ENCODE measurements at places on chromosomes 6 and 20. TPM values are rescaled to one million over a fixed set of nuclear protein-coding genes. Genes with fewer than 3 reads are reported as not detected.

KCNS1 gene
- not detected for total RNA-seq

BPI gene
- total RNA-seq, result not detected

DNA sequence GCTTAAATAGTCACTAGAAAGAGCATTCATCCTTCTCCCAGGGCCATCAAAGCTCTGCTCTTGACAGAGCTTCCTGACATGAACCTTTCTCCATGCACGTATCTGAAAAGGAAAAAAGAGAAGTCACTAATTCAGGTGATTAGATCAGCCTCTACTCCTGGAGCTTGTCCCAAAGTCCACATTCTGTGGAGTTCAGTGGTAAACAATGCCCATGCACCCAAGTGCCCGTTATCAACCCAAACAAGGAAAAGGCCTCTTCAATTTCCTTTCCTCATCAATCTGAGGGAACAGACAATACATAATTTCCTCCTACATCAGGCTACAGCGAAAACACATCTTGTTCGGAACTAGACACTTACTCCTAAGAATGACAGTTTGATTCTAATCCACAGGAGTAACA, 129.2 kb upstream of the PCSK2 start:
- no peaks in the 10 kb centered on the region for H3K36me3 ChIP-seq
- H3K27ac ChIP-seq, result no peak overlapping the region
- no peaks in the 10 kb centered on the region for H3K27me3 ChIP-seq
- no peak for DNase-seq
- H3K4me3 ChIP-seq, result no peak overlapping the region
- no peaks in the 10 kb centered on the region for H3K4me1 ChIP-seq

- H3K27ac ChIP-seq, result no peak overlapping the region
- no peaks in the 10 kb centered on the region for H3K36me3 ChIP-seq
- H3K4me3 ChIP-seq, result no peak overlapping the region
- H3K27me3 ChIP-seq, result no peaks in the 10 kb centered on the region
Observed at GRCh38 chr6:125170376-125170775, 16.8 kb downstream of the TPD52L1 start.

DNA sequence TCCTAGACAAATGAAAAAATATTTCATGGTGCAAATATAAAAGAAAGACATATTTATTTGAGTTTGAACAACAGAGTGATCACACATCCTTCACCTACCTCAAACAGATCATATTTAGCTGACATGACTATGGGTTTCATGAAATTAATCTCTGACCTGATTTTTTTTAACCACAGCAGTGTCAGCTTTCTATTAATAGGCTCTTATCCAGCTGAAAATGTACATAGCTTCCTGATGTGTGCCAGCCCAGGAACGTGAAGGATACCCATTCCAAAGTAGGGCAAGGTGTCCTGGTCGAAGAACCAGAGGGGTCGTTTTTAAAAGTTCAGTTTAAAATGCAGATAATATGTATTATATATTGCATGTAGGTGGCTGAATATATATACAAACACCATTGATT, 19.8 kb downstream of the TRDN start:
- H3K27ac ChIP-seq, result no peak overlapping the region
- no peaks in the 10 kb centered on the region for H3K27me3 ChIP-seq
- DNase-seq, result no peak
- H3K4me1 ChIP-seq, result no peaks in the 10 kb centered on the region

GRCh38 chr20:10662661-10663458, 10.9 kb downstream of the JAG1 start:
- DNase-seq, result no peak
- no peaks in the 10 kb centered on the region for H3K4me1 ChIP-seq
- no peak overlapping the region for H3K27ac ChIP-seq
- no peak overlapping the region for H3K4me3 ChIP-seq

PPP1R18 gene
- 13.3 TPM for total RNA-seq

POU5F1 gene
- total RNA-seq, result 1.7 TPM

SMOC2 gene
- total RNA-seq, result 3.5 TPM

DNA sequence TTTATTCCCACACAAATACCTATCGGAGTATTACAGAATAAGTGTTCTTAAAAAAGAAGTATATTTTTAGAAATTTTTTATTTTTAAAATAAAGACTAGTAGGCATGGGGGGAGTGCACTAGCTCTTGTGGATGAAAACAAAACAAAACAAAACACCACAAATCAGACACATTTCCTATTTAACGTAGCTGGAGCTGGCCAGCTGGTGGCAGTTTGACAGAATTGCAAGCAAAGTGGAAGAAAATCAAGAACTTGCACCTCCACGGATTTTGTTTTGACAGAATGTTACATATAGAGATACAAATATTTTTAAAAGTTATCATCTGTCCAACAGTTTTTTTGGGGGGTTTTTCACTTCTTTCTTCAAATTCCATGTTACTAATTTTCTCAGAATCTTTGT, 63.6 kb upstream of the SNRPB2 start:
- no peak for DNase-seq
- H3K27me3 ChIP-seq, result no peaks in the 10 kb centered on the region
- H3K4me3 ChIP-seq, result no peak overlapping the region
- H3K27ac ChIP-seq, result no peak overlapping the region

DNA sequence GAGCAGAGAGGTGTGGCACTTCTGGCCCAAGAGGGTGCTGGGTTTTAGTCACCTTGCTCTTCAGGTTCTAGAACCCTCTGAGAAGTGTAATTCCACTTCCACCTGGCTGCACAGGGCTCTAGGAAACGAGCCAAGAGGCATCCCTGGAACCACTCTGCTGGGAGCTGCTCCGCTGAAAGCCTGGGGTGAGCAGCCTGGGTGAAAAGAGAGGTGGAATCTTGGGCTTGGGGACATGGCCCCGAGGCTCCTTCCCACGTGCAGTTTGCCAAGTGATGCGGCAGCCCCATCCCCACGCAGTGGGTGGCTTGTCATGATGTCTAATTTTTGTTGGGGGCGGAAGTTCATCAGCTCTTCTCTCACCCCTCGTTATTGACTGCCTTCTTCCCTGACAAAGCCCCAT, 32.8 kb downstream of the PPP1R16B start:
- H3K4me1 ChIP-seq, result no peaks in the 10 kb centered on the region
- no peak for DNase-seq
- H3K27ac ChIP-seq, result no peak overlapping the region
- H3K4me3 ChIP-seq, result no peak overlapping the region

- no peak for DNase-seq
- H3K27ac ChIP-seq, result no peak overlapping the region
- H3K27me3 ChIP-seq, result no peaks in the 10 kb centered on the region
- no peak overlapping the region for H3K4me3 ChIP-seq
- H3K4me1 ChIP-seq, result no peaks in the 10 kb centered on the region
- H3K36me3 ChIP-seq, result no peaks in the 10 kb centered on the region
Observed at GRCh38 chr6:5876076-5876475, 130.6 kb downstream of the NRN1 start.

OXT gene
- 6.3 TPM for total RNA-seq

DNA sequence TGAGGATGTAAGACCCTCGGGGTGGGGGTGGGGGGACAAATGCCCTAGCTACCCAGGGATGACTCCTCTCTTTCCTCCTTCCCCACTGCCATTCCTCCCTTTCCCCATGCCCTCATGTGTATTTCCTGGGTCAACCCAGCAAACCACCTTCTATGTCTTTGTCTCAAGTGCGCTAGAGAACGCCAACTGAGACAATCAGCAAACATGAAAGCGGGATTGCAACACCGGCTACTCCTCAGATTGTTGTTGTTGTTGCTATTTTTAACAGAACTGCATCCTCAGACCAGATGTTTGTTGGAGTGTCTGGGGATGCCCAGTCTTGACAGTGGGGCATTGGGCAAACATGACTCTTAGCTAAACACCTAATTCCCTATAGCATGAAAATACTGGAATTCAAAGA, 39.3 kb upstream of the HIVEP1 start:
- DNase-seq, result no peak
- H3K36me3 ChIP-seq, result no peaks in the 10 kb centered on the region
- H3K27me3 ChIP-seq, result no peaks in the 10 kb centered on the region

GRCh38 chr6:86848986-86849385, 88.3 kb upstream of the HTR1E start:
- H3K27me3 ChIP-seq, result no peaks in the 10 kb centered on the region
- no peak overlapping the region for H3K4me3 ChIP-seq
- DNase-seq, result no peak
- H3K27ac ChIP-seq, result no peak overlapping the region

- H3K36me3 ChIP-seq, result no peaks in the 10 kb centered on the region
- H3K4me3 ChIP-seq, result no peak overlapping the region
- H3K4me1 ChIP-seq, result no peaks in the 10 kb centered on the region
- DNase-seq, result no peak
Observed at GRCh38 chr6:6760002-6760401, 171.5 kb downstream of the LY86 start.

DNA sequence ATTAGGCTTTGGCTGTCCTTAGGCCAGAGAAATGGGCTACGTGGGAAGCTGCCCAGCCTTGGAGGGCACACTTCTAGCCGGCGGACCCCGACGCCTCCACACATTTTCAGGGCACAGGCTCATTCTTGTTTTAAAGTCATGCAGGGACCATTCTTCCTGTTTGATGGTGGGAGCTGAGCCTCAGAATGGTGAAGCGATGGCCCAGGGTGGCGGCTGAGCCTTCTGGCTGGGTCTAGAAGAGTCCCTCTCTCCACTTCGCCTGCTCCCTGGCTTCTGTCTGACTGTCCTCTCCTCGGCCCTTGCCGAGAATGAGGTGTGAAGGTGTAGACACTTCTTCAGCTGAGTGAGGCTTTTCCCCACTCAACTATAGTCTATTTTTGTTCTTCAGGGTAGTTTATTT, 114.4 kb downstream of the SULF2 start:
- no peak overlapping the region for H3K27ac ChIP-seq
- H3K4me1 ChIP-seq, result no peaks in the 10 kb centered on the region
- DNase-seq, result no peak
- no peaks in the 10 kb centered on the region for H3K27me3 ChIP-seq
- no peak overlapping the region for H3K4me3 ChIP-seq

DNA sequence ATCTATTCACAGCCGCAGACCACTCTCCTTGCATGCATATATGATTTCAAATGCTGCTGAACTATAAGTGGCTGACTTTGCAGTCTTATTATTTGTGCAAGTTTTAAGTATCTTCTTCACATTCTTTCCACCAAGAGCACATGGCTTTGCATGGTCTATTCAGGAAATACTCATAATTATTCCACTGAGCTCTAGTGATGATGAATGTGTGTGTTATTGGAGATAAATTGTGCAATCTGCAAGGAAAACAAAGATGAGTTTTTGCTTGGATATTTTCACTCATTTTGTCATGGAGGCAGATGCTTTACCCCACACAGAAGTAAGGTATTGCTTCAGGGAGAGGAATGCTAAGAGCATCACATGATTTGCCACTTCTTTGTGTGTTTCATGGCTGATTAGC, 764.6 kb downstream of the TBC1D32 start:
- no peak for DNase-seq
- H3K27ac ChIP-seq, result no peak overlapping the region
- no peaks in the 10 kb centered on the region for H3K36me3 ChIP-seq
- no peaks in the 10 kb centered on the region for H3K4me1 ChIP-seq
- H3K4me3 ChIP-seq, result no peak overlapping the region

DNA sequence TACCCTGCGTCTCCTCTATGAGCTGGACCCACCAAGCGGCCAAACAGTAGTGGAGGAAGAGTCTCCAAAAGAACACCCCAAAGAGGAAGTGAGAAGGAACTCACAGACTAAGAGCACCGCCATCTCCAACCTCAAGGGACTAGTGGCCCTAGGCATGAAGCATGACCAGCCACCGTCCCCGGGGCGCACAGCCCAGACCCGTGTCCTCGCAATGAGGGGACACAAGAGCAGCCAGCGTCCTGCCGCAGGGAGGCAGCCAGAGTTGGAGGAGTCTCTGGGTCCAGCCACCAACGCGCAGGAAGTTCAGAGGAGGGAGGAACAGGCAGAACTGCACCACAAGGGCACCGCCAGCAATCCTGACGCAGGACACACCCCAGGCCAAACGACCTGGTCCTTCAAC, 72.6 kb downstream of the TAF4 start:
- no peaks in the 10 kb centered on the region for H3K4me1 ChIP-seq
- no peak overlapping the region for H3K4me3 ChIP-seq

DNA sequence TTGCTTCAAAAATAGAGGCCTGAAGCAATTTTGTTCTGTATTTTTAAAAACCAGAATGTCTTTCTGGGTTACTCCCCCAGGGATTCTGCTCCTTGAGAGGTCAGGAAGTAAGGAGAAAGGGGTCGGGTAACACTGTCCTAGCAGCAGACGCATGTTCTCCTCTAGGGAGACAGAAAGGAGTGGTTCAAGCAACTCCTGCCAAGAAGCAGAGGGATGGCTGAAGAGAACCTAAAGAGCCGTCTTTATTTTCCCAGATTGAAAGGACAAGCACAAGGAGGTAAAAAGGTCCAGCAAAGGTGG, 58.0 kb upstream of the SLC4A11 start:
- H3K36me3 ChIP-seq, result peaks cover 3% of the 10 kb centered on the region
- no peak overlapping the region for H3K4me3 ChIP-seq

GRCh38 chr6:95923518-95923917, 92.3 kb upstream of the FUT9 start:
- H3K27ac ChIP-seq, result no peak overlapping the region
- no peaks in the 10 kb centered on the region for H3K27me3 ChIP-seq
- H3K4me1 ChIP-seq, result no peaks in the 10 kb centered on the region
- H3K4me3 ChIP-seq, result no peak overlapping the region
- H3K36me3 ChIP-seq, result no peaks in the 10 kb centered on the region
- no peak for DNase-seq

DNA sequence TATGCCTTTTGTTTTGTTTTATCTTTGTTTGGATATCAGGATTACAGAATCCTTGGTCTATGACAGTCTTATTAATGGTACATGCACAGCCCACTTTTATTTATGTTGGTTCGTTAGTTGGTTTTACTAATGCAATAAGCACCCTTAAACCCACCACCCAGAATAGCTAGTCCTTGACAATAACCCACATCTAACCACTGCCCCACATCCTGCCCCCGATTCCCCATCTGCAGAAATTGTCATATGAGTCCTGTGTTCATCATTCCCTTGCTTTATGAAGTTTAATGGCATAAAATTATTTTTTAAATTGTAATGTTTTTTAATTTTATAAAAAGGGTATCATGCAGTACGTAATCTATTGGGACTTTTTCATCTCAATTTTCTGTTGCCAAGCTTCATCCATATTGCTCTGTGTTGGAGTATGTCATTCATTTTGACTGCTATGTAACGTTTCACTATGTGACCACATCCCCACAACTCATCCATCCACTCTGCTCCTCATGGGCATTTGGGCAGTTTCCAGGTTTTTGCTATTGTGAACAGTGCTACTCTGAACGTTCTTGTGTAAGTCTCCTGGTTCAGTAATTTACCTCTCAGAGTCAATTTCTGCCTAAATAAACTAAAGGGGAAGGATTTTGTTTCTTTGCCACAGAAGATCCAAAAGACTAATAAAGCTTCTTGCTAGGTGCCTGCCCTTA, 150.4 kb downstream of the MRPL14 start:
- DNase-seq, result no peak
- H3K36me3 ChIP-seq, result no peaks in the 10 kb centered on the region
- no peak overlapping the region for H3K27ac ChIP-seq
- H3K4me1 ChIP-seq, result no peaks in the 10 kb centered on the region

ATP6V1G2 gene
- total RNA-seq, result 0.29 TPM
